Glutamatergic neuron (in vitro differentiated cells): ENCODE measurements at places on chromosomes 12 and 14. TPM values are rescaled to one million over a fixed set of nuclear protein-coding genes. Genes with fewer than 3 reads are reported as not detected.

The PIP4K2C gene
- total RNA-seq, result 27.5 TPM

The LBHD2 gene
- total RNA-seq, result not detected

- no peaks in the 10 kb centered on the region for H3K27me3 ChIP-seq
- no peak for DNase-seq
- H3K4me1 ChIP-seq, result no peaks in the 10 kb centered on the region
- no peak overlapping the region for H3K27ac ChIP-seq
- no peak overlapping the region for H3K4me3 ChIP-seq
These were observed 368.2 kb upstream of the ATP2B1 start for GRCh38 chr12:90076851-90077319.

GRCh38 chr12:44873898-44874297, 2.2 kb downstream of the NELL2 start:
- peaks cover 3% of the 10 kb centered on the region for H3K27me3 ChIP-seq
- peaks cover 16% of the 10 kb centered on the region for H3K36me3 ChIP-seq
- no peak for DNase-seq

DNA sequence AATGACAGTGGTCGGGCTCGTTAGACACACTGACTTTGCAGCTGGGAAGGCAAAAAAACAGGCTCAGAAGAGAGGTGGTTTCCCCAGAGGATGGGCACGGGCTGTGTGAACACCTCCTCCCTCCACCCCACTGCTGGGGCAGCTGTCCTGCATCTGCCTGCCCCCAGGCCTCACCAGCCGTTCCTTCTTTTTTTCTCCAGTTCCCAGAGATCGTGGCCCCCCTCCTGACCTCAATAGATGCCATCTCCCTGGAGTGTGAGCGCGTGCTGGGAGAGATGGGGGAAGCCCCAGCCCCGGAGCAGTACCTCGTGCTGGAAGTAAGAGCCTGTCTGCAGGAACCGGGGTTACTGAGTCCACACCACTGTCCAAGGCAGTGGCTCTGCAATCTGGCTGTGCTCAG, 17.4 kb downstream of the MVK start:
- peaks cover 8% of the 10 kb centered on the region for H3K36me3 ChIP-seq
- H3K27me3 ChIP-seq, result peaks cover 19% of the 10 kb centered on the region
- no peak overlapping the region for H3K4me3 ChIP-seq
- DNase-seq, result peak; percentile 54
